Effector memory CD4-positive, alpha-beta T cell (primary cell): ENCODE measurements at places on chromosomes 11 and 22.

- no peak for DNase-seq
These were observed 4.4 kb downstream of the RCE1 start for GRCh38 chr11:66847461-66848232.

GRCh38 chr11:30393012-30393411 lies 70.1 kb downstream of the ARL14EP start:
- DNase-seq, result no peak

DNA sequence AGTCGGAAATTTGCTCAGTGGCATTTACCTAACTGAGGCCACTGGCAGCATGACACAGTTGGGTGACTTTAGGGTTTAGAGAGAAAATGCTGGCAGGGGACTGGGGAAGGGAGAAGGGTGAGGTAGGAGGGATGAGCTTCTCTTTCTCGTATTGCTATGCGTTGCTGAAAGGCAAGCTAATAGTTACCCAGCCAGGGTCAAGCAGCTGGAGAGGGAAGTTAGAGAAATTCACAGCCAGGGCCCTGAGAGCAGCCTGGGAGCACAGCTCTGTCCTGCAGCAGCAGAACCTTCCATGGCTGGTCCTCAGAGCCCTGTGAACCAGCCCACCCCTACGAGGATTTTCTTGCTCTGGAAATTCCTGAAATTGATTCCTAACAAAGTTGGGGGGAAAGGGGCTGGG lies 679.6 kb downstream of the NTM start:
- no peak for DNase-seq

DNA sequence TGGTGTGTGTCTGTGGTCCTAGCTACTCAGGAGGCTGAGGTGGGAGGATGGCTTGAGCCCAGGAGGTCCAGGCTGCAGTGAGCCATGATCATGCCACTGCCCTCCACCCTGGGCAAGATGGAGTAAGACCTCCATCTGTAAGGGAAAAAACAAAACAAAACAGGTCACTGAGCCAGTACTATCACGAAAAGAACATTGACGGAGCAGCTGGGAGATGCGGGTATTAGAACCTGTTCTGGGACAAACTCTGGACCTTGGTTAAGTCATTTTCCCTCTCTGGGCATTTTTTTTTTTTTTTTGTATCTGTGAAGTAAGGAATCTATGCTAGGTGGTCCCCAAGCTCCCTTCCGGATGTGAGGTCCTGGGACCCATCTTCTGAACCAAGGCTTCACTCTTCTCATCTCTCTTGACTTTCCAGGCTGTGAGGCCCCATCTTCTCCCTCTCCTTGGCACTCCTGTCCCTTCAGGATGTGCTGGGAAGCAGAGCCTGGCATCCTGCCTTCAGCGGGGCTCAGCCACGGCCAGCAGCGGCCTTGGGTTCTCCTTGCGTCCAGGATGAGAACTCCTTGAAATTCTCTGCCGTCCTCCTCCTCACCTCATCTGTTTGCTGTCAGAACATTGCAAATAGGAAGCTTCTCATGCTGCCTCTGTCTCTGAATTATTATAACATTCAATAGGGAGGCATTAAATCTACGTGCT lies 130.8 kb downstream of the GRIK4 start:
- no peak for DNase-seq

DNA sequence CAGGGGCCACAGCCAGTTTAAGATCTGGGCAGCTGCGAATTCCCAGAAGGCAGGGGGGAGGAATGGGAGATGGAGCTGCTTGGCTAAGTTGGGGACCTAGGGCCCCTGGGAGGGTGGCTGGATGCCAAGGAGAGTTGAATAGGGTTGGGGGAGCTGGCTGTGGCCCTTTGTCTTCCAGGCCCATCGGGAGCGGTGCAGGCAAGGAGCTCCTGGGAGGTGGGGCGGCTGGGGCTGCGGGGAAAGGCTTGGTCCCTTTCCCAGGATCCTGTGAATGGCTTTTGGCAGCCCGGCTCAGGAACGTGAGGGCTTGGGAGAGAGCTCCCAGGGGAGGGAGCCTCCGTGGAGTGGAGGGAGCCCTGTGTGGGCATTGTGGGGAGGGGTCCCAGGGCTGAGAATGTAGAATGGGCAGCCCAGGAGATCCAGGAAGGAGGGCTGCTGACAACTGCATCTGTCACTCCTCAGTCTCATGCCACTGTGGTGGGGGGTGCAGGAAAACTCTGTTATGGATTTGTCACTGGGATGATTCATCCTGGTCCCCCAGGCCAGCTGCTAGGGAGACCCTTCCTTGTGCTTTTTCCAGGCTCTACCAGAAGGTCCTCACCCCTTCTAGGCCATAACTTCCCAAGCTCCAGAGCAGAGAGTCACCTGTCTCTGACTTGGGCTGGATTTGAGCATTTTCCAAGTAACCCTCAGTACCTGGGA lies 6.0 kb downstream of the FREY1 start:
- DNase-seq, result no peak
